ENCODE measurements at places on chromosomes 7 and 10. TPM values are rescaled to one million over a fixed set of nuclear protein-coding genes. Genes with fewer than 3 reads are reported as not detected.

PCLO gene
- under 0.01 TPM for total RNA-seq

TMEM270 gene
- total RNA-seq = not detected

TMEM236 gene
- total RNA-seq = 0.06 TPM

PDZD7 gene
- total RNA-seq = 3.4 TPM

AGMO gene
- total RNA-seq = 0.93 TPM

NUTM2E gene
- total RNA-seq = 0.19 TPM

EMX2 gene
- not detected for total RNA-seq

FAM180A gene
- 78.5 TPM for total RNA-seq

NODAL gene
- total RNA-seq = not detected

CALHM3 gene
- not detected for total RNA-seq

PRLHR gene
- not detected for total RNA-seq

PARD3 gene
- total RNA-seq = 45.3 TPM

ADCYAP1R1 gene
- under 0.01 TPM for total RNA-seq

KCNIP2 gene
- total RNA-seq = 1.1 TPM

FKBP6 gene
- total RNA-seq = not detected

SOSTDC1 gene
- not detected for total RNA-seq

CPA1 gene
- total RNA-seq = not detected

SLC29A4 gene
- total RNA-seq = 0.40 TPM

GBF1 gene
- 40.7 TPM for total RNA-seq

IMPDH1 gene
- total RNA-seq = 38.3 TPM

Data from aortic smooth muscle cell (primary cell).